ENCODE measurements at places on chromosomes 7 and 10.
A peak's percentile ranks its signal among the peaks of the same experiment; 100 is the strongest.

DNA sequence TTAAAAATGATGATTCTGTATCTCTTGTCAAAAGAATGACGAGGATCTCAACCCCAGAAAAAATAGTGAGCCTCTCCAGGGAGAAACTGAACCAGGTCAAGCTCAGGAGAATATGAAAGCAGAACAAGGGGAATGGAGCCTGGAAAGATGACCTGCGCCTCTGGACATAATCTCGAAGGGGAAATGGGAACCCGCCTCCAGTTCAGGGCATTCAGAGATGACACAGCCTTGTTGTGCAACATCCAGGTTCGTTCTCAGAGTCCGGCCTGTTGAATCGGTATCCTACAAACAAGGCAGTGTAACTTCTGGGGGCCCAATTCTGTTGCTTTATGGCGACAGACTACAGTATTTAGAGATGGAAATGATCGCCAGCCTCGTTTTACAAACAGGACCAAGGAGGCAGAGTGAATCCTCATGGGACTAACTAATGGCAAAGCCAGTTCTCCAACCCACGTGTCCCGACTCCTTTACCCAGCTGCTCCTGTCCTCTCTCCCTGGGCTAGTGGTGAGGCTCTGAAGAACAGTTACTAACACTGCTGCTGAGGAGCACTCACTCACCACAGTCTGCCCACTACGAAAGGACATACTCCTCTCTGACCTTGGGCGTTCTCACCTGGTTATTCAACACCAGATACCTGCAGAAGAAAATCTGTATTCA, 67.6 kb downstream of the JAZF1 start:
- no peak for DNase-seq

GRCh38 chr10:82206831-82207230, 331.8 kb downstream of the NRG3 start:
- DNase-seq, result no peak

DNA sequence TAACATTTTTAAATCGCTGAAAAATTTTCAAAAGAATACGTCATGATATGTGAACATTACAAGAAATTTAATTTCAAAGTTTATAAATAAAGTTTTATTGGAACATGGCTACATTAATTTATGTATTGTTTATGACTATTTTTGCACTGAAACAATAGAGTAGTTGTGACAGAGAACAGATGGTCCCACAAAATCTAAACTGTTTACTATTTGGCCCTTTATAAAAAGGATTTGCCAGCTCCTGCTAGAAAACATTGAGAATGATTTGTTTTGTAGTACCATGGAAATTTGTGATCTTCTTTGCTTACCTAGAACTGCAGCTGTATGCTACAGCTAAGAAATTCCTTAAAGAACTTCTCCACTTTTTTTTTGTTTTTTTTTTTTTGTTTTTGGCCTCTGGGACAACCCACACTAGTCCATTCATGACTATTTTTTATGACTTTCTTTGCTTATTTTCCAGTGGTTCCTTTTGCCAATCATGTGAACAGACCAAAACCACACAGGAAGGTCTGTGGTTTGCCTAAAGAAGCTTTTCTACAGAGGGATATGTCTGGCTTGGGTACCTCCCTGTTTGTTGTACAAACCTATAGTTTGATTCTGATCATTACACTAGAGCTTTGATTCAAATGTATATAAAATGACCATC, 55.7 kb downstream of the ST7 start:
- DNase-seq, result peak; percentile 72

DNA sequence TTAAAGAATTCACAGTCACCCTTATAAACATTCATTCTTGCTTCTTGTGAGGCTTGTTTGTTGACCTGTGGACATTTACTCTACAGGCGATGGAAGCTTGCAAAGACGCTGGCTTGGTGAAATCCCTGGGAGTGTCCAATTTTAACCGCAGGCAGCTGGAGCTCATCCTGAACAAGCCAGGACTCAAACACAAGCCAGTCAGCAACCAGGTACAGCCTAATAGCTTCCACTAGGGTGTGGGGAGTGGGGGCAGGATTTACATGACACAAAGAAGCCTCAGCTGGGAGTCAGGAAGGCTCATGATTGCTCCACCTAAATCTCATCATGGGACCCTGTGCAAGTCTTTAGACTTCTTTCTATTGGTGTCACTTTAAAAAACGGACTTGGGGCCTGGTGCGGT, 29.0 kb downstream of the AKR1D1 start:
- no peak for DNase-seq

DNA sequence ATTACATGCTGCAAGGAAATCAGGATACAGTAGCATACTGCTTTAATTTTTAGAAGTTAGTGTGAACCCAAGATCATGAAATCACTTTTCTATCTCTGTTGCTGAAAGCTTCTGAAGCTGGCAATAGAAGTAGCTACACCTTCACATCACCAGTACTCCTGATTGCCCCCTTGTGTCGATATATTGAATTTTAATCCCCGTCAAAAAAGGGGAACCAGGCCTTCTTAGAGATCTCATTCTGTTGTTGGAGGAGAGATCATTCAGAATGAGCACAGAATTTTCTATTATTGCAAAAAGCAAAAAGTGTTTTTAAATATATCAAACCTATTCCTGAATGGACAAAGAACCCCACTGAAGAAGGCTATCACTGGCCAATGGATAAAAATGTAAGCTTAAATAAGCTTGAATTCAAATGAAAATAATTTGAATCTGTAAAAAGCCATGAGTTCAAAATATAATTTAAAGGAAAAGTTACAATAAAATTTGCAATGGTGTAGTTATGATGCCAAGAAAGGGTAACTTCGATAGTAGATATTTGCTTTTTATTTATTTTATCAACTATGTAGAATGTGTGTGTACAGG, 39.7 kb upstream of the TEX47 start:
- no peak for DNase-seq

DNA sequence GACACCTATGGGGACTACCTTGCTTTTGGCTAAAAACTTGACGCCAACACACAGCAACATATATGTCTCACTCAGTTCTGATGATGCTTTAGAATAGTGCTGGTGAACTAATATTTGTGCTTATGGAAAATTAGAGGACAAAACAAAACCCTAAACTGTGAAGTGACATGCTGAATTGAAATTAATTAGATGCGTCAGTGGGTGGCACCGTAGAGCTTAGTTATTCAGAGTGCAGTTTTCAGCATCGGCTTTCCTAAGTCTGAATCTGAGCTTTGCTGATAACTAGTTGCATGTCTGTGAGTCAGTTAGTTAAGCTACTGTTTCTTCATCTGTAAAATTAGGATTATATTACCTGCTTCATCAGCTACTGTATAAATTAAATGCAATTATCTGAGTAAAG, 245.0 kb upstream of the SORCS1 start:
- DNase-seq, result no peak

- DNase-seq, result no peak
Observed at GRCh38 chr7:24757353-24758275, at the start of gene GSDME. TSS of gene GSDME (minus strand) at chr7:24757464. CDS start at chr7:24749774, 7,690 bp downstream.

DNA sequence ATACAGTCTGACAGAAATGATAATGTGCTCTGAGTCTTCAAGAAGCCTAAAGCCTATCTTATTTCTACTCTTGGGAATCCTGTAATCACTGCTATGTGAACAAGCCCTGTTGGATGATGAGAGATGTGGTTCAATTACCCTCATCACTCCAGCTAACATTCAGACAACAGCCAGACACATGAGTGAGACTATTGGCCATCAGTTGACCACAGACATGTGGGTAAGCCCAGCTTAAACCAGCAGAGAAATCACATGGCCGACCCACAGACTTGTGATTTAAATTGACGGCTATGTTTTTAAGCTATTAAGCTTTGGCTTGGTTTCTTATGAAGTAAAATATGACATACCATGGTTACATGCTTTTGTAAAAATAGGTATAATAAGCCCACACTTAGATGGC, 2.6 kb downstream of the MBL2 start:
- no peak for DNase-seq

GRCh38 chr10:16717622-16718395, 99.4 kb downstream of the RSU1 start:
- DNase-seq, result no peak

DNA sequence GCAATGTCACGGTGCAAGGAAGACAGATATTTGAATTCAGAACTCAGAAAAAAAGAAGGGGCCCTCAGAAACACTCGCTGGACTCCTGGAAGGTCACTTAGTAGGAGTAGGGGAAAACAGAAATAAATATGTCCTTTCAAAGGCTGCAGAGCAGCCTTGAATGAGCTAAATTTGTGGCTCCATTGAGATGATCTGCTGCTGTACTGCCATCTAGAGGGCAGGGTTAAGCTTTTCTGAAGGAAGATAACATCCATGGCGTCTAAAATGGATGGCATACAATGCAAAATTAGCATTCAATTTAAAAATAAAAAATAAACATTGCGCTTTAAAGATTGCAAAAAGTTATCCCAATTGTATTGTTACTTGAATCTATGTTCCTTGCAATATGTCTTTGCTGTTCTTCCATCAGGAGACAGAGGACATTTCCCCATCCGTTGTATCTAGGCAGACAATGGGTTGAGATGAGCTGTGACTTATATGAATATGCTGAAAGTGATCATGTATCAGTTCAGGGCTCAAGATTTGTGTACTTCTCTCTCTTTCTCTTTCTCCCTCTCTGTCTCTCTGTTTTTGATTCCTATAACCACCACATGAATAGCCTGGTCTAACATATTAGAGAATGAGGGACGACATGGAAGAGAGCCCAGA, 642.2 kb downstream of the SH2D4B start:
- no peak for DNase-seq

DNA sequence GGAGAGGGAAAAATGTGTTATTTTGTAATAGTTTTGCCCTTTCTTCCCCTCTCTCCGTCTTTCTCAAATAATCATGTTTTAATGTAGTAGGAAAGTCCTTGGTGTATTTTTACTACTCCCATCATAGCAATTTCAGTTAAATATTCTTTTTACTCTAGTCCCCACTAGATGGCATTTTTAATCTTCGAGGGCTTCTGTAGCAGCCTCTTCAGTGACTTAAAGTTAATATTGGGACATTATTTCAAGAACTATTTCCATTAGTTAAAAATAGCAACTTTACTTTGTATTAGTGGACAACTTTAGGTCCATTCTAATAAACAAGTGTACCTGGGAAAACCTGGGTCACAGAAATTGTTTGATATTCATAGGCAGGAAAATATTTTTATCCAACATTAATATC, 23.0 kb downstream of the EDRF1 start:
- no peak for DNase-seq

DNA sequence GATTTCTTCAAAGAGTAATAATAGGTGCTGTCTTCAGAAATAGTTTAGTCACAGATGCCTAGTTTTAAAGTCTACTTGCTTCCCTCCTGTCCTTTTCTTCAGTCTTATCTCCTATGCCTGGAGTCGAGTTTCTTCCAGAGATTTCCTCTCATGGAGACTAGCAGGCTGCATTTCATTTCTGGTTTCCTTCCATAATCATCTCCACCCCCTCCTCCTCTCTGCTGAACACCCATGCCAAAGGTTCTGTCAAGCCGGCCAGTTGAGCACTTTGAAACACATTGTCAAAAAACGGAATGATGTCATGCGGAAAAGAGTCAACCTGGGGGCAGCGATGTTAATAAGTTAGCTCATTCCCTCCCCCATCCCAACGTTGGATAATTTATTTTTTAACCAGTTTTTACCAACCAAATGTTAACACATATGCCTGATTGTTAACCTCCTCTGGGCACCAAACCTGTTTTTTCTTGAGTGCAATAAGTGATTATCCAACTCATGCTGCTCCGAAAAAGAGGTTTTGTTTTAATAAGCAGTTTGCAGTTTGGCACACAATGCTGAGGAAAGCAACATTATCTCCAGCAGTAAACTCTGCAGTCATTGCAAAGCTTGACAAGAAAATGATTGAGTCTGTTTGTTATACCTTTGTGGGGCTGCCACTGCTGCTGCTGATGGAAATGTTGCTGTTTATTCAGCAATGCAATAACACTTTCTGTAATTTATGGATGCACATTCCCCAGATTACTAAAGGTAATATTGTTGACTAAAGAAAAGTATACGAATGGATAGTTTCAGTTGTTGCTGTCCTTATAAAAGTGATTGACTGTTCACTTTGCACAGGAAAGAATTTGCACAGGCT, 161.6 kb downstream of the LRMDA start:
- no peak for DNase-seq

DNA sequence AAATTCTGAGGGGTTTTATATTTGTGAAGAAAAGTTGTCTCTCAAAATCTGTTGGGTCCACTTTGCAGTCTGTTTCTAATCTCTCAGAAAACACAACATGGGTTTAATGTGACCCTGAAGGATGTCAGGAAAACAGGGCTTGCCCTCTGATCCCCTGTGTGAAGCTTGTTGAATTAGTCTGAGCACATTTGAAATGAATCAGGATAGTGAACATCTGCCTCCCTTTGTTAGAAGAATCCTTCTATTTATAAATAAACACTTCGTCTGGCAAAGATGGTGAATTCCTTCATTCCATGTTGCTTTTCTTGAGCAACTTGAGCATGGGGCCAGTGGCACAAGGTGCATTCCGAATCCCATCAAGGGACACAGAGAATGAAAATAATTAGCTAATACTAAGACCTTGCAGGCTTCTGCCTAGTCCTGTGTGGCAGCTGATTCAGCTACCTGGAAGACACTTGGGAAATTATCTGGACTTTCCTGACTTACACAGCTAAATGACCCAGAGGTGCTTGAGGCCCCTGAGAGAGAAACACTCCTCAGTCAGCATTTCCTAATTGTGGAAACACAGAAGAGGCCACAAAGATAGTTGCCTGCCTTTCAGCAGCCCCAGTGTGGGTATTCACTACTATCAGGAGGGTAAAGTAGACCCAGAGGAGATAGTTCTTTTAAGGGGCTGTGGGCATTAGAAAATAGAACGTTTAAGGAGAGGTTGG, 305.5 kb downstream of the C7orf25 start:
- DNase-seq, result no peak

GRCh38 chr10:12250181-12250580, 54.2 kb downstream of the CDC123 start:
- DNase-seq, result no peak

- DNase-seq, result no peak
Observed at GRCh38 chr10:13698217-13698616, 111.5 kb downstream of the PRPF18 start.

DNA sequence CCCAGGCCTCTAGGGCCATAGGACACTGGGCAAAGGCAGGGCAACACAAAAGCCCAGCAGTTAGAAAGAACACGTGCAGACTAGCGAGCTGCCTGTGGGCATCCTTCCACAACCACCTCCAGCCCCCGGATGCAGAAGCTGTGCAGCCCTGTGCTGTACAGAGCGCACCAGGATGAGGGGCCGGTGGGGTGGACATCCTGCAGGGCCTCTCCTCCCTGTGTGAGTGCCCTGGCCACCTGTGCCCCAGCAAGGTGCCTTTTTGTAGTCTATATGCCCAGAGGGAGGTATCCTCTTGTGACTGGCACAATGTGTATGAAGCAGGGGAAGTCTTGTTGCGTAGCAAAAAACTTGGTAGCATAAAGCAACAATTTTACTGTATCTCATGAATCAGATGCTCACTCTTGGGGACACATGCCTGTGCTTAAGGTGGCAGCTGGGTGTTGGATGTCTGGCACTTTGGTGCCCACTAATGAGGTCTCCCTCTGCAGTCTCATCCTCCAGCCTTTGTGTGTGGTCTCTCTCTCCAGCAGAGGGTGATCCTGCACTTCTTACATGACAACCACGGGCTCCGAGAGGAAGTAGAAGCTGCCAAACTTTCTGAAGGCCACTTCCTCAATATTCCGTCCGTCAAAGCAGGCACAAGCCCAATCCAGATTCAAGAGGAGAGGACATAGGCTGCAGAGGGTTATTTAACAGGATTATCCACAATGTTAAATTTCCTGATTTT, 8.7 kb downstream of the NCAPG2 start:
- peak; percentile 61 for DNase-seq

- no peak for DNase-seq
Observed at GRCh38 chr7:64180989-64181388, 26.0 kb upstream of the ZNF735 start.

All from activated naive CD4-positive, alpha-beta T cell treated with anti-CD3 and anti-CD28 coated beads, Interleukin-2, amount 10 ng/mL, durations not matched to agents 7 days and 5 days (primary cell).